ENCODE measurements at places on chromosomes 7 and 10. TPM values are rescaled to one million over a fixed set of nuclear protein-coding genes. Genes with fewer than 3 reads are reported as not detected.

Gene FKBP9
- 196 TPM for total RNA-seq

DNA sequence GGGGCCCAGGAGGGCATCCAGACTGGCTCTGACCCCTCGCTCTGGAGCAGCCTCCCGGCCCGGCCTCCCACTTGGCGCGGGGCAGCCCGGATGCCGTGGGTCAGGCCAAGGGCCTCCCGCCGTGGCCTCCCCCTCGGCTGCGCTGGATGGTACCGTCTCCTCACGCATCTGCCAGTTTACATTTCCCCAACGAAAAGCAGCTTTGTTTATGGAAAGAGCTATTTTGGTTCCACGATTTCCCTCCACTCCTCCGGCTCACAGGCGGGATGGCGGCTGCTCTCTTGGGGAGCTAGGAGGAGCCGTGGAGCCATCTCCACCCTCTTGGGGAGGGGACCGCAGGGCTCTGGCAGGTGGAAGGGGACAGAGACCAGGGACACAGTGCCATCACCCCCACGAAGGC is 93.2 kb upstream of the MYL10 start:
- no peaks in the 10 kb centered on the region for H3K36me3 ChIP-seq
- H3K4me1 ChIP-seq = no peaks in the 10 kb centered on the region
- no peak overlapping the region for H3K4me3 ChIP-seq
- no peak for DNase-seq
- no peak overlapping the region for H3K27ac ChIP-seq

- no peaks in the 10 kb centered on the region for H3K4me1 ChIP-seq
- DNase-seq = no peak
- H3K36me3 ChIP-seq = no peaks in the 10 kb centered on the region
- H3K27ac ChIP-seq = no peak overlapping the region
- H3K27me3 ChIP-seq = no peaks in the 10 kb centered on the region
Measured at GRCh38 chr10:52597189-52597863, 175.3 kb downstream of the MBL2 start.

DNA sequence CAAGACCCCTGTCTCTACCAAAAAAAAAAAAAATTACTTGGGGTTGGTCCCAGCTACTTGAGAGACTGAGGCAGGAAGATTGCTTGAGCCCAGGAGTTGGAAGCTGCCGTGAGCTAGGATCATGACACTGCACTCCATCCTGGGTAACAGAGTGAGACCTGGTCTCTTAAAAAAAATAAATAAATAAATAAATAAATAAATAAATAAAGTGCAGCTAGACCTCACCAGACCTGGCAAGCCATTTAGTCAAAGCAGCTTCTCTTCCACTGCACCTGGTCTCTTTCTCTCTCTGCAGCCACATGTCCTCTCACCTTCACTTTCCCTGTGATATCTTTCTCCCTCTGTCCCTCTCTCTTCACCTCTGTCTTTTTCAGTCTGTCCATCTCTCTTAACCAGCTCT is 75.2 kb upstream of the CHCHD3 start:
- no peak overlapping the region for H3K4me3 ChIP-seq
- H3K36me3 ChIP-seq = no peaks in the 10 kb centered on the region
- H3K27me3 ChIP-seq = no peaks in the 10 kb centered on the region
- DNase-seq = no peak
- H3K27ac ChIP-seq = no peak overlapping the region

DNA sequence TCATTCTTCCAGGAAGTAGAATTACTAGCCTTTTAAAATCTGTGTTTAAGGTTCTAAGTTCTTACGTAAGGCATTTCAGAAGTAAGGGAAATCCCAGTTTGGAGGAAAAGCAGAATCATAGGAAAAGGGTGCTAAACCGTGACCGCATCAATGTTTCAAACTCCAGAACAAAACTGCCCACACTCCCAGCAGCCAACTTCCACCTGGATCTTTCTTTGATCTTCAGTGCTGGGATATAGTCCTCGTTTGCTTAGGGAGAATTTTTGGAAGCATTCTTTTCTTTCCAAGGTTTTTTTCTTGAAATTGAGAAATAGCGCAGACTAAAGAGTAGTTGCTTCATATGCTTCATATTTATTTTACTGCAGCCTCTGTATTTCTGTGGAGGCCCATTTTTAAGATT is 8.9 kb downstream of the PROSER2 start:
- H3K27ac ChIP-seq = no peak overlapping the region
- no peaks in the 10 kb centered on the region for H3K4me1 ChIP-seq
- no peak for DNase-seq

All from thoracic aorta (tissue), 2 donors.